Osteocyte (in vitro differentiated cells): ENCODE measurements at places on chromosomes 5 and 9. TPM values are rescaled to one million over a fixed set of nuclear protein-coding genes. Genes with fewer than 3 reads are reported as not detected.

TMEM252 gene
- total RNA-seq, result not detected in 2 replicates

DNA sequence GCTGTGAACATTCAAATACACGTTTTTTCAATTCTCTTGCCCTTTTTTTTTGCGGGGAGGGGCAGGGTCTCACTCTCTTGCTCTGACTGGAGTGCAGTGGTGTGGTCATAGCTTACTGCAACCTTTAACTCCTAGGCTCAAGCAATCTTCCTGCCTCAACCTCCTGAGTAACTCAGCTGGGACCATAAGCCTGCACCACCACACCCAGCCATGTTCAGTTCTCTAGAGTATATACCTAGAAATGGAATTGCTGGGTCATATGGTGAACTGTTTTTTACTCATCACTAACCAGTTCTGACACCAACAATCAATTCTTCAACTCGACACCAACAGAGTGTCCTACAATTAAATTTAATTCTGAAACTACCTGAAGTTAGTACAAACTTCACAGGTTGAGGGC lies 85.5 kb upstream of the ZNF169 start:
- DNase-seq, result no peak

CKMT2 gene
- not detected in 2 replicates for total RNA-seq

IL5 gene
- not detected in 2 replicates for total RNA-seq

LCN9 gene
- not detected in 2 replicates for total RNA-seq

VCP gene
- 254 and 268 TPM in 2 replicates for total RNA-seq

ZNF354B gene
- 18.9 and 20.0 TPM in 2 replicates for total RNA-seq

GRCh38 chr9:134411440-134412297 lies 85.4 kb downstream of the RXRA start:
- no peak for DNase-seq
